NCI-H526 treated with DMSO at 0.1 percent for 48 hours (cell line): ENCODE measurements at places on chromosomes 5 and 9.

DNA sequence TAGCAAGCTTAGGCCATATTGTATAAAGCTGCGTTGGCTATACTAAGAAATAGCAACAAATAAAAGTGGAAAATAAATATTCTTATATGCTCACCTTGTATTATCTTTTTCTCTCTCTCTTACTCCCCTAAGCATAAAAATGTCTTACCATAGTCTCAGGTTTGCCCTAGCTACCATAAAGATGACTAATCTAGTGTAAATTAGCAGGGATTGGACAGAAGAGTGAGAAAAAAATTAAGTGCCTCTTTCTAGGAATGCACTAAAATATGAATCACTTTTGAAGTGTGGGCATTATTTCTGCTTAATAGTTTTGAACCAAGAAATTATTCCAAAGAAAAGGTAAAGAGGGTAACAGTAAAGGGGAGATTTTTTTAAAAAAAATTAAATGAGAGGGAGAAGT, 201.3 kb downstream of the HINT1 start:
- no peak for DNase-seq

DNA sequence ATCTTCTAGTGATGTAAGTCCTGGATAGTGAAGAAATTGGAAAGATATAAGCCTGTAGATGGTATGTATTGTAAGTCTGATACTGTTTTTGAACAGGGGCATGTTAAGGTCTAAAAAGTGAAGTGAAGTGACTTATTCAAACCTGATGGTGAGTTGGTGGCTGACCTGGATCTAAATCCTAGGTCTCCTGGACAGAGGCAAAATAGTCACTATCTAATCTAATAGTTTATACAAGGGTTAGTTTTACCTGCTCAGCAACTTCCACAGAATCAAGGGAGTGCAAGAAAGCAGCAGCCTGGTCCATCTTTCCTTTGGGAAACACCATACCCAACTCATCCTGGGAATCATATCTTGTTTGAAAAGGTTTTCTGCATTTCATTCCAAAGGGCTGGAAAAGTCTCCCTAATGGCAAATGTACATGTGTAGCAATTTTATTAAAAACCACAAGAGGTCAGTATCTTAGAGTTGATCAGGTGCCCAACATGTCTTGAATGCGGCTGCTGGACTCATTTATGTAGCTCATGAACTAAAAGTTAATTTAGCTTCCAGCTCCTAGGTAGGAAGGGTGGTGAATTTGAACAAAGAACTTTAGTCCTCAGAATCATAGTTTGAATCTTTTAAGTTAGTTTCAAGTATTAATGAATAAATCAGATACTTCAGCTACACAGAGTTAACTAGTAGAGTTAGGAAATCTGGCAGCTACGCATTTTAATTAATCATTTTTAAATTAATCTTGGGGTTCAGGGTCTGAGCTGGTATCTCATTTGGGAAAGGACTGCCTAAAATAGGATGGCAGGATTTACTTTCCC, 26.0 kb downstream of the SKP2 start:
- peak; percentile 55 for DNase-seq

DNA sequence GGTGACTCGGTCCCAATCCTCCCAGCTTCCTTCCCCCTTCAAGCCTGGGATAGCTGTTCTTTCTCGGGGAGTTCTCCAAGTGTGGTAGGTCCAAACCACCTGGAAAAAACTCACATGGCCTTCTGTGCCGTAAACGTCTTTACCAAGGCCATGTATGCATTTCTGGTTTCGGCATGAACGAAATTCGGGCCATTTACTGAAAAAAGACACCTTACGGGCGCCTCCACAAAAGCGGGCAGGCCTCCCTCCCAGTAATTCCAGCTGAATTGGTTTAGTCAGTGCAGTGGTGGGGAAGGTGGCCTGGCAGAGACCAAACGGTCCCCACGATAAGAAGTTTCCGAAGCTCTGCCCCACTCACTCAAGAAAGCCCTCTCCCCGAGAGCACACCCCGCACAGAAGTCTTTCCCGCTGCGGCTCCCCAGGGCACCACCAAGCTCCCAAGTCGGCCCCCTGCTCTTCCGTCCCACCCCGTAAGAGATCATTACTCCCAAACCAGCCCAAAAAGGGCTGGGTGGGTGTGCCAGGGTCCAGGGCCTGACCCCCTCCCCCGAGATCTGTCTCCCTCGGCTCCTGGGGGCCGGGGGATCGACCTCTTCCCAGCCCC, 86.3 kb upstream of the MELK start:
- DNase-seq = no peak

DNA sequence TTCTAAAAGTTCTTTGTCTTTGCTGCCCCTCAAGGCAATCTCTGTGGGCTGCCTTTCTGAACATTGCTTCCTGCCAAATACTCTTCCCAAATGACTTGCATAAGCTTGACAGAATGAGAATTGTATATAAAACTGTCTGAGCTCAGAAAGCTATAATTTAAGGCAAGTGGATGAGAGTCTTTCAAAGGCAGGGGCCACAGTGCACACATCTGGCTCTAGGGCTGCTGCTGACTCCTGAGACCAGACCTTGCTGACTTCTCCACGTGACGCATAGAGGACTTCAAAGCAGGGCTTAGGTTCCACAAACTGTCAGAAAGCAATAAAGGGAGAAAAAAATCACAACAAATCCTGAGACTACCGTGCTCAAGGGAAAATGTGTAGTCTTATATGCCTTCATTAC, 79.4 kb upstream of the DIRAS2 start:
- no peak for DNase-seq

DNA sequence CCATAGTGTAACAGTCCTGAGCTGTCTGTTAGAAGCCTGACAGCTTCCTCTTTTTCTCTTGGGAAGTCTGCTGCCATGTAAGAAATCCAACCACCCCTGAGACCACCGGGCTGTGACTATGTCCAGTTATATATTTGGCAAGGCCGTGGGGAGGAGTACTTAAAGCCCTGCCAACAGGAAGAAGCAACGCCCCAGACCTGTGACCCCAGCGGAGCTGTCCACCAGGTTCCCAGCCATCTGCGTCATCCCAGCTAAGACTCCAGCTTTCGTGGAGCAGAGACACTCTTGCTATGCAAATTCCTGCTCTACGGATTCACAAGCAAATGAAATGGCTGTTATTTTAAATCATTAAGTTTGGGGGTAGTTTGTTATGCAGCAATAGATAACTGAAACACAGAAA, 417.3 kb downstream of the TLE4 start:
- DNase-seq = peak; percentile 5
